ENCODE measurements at places on chromosomes 12 and 14.

- no peak for DNase-seq
Measured at GRCh38 chr12:89433634-89434033, 81.3 kb upstream of the DUSP6 start.

GRCh38 chr12:83630526-83630925 is 943.8 kb downstream of the TMTC2 start:
- peak; percentile 6 for DNase-seq

- no peak for DNase-seq
Measured at GRCh38 chr14:65433157-65433556, 20.6 kb downstream of the FUT8 start.

DNA sequence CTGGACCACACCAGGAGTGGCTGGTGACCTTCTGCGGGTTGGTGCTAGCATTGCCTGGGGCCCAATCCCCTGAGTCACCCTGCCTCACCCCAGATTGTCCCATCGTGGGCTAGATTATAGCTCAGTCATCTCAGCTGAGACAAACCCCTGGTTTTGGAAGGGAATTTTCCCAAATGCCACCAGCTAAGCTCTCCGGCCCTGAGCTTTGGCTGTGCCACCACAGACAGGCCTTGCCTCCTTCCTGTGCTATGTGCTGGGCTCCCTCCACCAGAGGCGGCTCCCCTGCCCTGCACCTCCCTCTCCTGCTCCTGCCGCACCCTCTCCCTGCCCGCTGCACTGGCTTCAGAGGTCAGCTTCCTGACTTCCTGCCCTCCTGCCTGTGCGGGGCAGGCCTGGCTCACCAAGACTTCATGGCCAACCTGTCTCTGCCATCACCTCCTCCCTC is 196.3 kb downstream of the TSPAN9 start:
- no peak for DNase-seq

DNA sequence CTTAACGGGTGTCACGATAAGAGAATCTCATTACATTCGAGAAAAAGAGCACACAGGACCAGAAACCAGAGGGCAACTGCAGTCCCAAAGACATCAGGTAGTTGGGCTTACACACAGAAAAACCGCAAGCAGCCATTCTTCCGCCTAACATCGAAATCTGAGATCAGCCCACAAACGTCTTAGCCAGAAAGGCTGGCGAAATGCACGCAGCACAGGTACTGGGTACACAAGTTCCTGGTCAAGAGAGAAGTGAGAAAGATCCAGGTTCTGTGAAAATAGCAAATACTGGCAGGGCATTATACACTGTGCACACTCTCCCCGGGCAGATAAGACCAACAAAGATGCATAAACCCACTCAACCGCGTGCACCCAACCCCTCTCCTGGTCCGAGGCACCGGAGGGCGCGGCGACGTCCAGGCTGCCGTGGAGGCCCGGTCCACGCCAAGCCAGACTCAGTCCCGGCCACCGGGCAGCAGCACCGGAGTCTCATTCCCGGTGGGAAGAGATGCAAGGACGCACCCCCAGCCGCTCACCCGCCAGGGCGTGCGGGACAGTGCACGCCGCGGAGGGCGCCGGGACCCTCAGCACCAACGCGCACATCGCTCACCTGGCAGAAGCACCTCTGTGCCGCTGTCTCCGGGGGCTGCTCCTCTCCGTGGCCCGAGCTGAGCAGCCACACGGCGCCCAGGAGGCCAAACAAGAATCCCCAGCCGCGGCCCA is 437 bp downstream of the ERO1A start:
- peak; percentile 26 for DNase-seq

DNA sequence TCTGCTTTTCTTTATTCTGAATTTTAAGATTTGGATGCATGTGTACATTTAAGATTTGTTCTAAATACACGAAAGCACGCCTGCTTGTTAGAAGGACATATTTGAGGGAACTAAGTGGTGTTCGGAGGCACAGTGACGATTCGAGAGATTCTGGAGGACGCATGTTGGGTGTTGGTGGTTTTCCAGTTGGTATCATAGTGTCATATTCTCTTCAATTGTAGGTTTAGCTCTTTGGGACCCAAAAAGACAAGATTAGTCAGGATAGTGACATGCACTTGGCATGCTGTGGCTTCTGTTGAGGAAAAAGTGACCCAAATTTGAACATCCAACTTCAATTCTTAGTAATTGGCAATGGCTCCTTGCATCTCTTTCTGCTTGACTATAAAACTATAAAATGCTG is 30.1 kb downstream of the PRKCH start:
- no peak for DNase-seq

GRCh38 chr12:46516238-46516932 is 143.8 kb upstream of the SLC38A2 start:
- DNase-seq, result no peak

DNA sequence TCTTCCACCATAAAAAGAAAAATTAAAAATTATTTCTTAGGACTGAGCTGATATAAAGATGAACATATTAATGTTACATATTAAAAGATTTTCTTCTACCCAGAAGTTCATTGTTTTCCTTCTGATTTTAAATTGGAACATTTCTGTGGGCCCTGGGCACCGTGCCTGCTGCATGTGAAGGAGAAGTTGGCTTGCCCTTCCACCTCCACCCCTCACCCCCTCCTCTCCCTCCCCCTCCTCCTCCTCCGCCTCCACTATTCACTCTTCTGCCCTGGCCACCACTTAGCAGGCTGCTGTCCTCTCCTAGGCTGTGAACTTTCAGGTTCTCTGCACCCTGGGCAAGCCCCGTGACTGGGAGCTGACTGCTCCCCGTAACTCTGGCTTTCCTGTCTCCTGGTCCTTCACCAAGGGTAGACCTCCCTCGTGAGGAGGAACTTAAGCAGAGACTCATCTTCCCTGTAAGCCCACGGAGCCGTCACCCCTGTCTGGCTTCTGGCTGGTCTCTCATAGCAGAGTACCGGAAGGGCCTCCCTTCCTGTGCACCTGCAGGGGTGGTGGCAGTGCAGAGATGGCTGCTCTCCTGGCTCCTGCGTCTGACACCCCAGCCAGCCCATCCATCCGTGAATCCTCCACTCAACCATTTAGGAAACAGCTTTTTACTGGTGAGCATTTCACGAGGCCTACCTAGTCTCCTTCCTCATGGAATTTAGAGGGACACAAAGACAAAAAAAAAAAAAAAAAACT is 12.8 kb downstream of the TUNAR start:
- DNase-seq, result no peak

GRCh38 chr14:22178333-22178839 is 410.6 kb downstream of the DAD1 start:
- DNase-seq, result peak; percentile 11

GRCh38 chr14:93912782-93913181 is 14.4 kb upstream of the FAM181A start:
- DNase-seq, result no peak

GRCh38 chr14:62905566-62905965 is 139.7 kb downstream of the KCNH5 start:
- DNase-seq, result no peak

DNA sequence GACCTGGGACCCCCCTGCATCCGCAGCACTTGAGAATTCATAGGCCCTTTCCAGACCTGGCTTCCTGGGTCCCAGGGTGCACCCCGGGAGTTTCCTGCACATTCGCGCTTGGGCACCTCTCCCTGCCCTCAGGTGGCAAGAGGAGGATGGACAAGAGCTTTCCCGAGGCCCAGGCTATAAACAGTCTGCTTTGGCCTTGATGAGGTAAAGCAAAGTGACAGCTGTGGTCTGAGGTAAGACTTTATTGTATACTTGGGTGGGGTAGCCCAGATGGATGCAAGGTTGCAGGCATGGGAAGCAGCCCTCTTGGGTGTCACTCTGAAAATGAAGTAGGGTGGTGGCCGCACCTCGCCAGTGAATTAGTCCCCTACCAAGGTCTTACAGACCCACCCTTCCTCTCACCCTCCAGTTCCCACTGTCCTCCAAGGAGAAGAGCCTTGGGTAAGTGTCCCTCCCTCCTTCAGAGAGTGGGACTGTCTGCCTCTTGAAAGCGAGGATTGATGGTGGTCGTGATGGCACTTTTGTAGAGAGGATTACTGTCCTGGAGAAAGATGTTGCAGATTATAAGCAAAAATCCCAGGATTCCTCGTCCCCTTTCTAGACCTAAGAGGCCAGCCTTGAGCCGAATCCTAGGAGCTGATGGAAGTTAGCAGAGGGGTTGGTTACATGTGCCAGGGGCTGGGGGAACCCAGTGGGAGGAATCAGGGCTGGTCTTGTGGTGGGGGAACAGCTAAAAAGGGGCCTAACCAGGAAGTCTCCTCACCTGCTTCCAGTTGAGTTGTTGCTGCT is 10.6 kb upstream of the CSAD start:
- no peak for DNase-seq

GRCh38 chr14:101010835-101011234 is 107.3 kb upstream of the RTL1 start:
- DNase-seq, result no peak

DNA sequence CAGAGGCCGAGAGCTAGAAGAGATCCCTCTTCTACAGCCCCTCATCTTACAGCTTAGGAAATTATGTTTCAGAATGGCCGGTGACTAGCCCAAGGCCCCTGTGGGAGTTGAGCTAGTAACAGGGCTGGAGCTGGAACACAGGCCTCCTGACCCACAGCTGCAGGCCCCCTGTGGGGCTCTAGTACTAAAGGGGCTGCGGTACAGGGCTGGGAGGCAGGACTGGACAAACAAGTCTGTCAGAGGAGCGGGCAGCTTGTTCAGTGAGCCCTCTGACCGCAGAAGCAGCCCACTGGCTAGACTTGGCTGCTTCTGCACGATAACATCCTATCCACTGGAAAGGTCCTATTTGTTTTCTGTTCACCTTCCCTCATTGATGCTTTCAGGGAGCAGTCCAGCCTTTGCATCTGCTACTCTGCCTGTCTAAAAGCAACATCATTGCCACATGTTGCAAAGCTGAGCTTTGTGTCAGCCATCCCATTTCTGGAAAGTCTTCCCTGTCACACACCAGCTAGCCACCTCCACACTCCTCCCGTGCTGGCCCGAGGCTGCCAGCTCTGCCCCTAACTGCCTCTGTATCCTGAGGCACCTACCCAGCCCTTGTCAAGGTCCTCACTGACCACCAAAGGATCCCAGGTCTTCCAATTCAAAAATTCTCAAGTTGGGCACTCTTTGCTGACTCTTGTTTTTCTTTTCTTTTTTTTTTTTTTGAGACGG is 10.2 kb downstream of the PSMC1 start:
- no peak for DNase-seq

DNA sequence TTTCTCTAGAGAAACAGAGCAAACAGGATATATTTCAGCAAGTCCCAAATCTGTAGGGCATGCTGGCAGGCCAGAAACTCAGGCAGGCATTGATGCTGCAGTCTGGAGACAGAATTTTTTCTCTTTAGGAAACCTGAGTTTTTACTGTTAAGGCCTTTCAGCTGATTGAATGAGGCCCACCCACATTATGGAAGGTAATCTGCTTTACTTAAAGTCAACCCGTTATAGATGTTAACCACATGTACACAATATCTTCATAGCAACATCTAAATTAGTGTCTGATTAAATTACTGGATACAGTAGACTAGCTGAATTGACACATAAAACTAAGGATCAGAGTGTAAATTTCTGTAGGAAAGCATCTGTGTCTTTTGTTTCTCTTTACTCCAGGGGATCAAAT is 65.2 kb downstream of the SRGAP1 start:
- no peak for DNase-seq

DNA sequence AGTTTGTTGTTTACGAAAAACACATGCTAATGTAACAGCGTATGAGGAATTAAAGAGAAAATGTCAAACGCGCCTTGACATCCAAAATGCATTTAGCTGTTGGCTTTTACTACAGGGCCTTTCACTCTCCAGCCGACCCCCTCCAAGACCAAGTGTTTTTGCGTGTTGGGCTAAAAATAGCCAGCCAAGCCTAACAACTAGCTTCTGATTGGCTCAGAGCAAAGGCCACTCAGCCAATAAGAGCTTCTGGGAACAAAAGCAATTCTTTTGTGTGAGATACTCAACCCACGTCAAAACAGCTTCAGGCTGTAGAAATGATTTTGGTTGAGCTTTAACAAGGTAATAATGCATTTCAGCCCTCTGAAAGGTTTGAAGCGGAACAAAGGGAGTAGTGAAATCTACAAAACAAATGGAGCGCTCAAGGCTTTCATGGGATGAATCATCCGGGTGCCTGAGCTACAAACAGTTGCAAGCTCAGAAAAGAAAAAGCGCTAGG is 198.7 kb upstream of the DCN start:
- peak; percentile 87 for DNase-seq

DNA sequence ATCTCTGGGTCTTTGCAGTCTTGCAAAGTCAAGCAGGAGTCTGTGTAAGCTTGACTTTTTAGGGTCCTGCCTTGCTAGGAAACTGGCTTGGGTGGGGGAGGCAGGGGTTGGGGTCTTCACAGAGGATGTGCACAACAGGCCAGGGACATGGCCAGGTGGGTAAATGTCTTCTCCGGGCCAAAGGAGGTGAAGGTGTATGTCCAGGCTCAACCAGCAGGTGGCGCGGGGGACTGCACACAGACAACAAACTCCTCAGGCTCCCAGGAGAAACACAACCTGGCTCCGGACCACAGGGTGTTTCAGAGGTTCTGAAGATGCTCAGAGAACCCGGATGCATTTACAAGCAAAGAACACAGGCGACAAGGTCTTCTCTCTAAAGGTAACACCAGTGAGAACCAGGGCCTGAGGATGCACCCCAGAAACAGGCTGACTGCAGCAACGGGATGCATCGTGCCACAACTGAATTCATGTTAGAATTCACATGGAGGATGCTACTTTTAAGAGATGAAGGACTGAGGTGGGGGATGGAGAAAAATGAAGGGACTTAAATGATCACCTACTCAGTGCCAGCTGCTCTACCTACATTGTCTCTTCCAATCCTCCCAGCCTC is 56.0 kb downstream of the PLEKHG3 start:
- no peak for DNase-seq

DNA sequence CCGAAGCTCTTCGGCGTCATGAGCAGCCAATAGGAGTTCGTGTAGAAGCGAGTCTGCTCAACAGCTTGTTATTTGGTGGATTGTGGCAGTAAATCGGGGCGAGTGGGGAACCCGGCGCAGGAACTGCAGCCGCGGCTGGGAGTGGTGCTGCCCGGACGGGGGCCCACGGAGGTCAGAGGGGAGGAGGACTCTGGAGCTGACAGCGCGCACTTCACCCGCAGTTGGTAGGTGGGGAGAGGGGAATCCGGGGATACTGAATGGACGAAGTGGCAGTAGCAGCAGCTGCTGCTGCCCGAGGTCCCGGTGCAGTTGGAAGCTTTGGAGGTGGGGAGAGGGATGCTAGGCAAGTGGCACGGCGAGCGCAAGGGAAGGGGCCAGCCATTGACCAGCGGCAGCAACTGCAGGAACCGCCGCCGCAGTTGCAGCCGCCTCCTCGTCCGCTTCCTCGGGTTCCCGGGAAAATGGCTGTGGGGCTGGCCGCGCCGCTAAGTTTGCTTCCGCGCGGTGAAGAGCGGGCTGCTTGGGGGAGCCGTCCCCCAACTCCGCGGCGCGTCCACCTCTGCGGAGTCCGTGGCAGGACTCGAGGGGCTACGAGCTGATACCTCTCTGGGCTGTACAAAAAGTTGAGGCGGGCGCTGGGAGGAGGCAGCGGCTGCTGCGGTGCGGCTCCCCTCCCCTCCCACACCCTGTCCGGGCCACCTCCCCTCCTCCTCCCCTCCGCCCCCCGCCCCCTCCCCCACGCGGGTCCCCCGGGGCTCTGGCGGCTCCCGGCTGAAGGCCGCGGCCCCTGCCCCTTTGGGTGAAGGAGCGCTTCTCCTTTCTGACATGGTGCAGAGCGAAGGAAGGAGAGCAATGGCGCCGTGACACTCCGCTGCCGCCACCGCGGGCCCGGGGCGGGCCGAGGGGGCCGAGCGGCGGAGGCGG is at the start of gene ARID4A:
Gene ARID4A (plus strand): TSS at position 79 of the 924 bp plus-strand sequence. CDS start 1,300 bp downstream, outside the sequence.
- peak; percentile 57 for DNase-seq

- DNase-seq, result no peak
Measured at GRCh38 chr12:52277486-52278245, 3.2 kb downstream of the KRT86 start.

Data from hindlimb muscle (tissue), 1 donor.